ENCODE measurements at places on chromosomes 3 and 15.

DNA sequence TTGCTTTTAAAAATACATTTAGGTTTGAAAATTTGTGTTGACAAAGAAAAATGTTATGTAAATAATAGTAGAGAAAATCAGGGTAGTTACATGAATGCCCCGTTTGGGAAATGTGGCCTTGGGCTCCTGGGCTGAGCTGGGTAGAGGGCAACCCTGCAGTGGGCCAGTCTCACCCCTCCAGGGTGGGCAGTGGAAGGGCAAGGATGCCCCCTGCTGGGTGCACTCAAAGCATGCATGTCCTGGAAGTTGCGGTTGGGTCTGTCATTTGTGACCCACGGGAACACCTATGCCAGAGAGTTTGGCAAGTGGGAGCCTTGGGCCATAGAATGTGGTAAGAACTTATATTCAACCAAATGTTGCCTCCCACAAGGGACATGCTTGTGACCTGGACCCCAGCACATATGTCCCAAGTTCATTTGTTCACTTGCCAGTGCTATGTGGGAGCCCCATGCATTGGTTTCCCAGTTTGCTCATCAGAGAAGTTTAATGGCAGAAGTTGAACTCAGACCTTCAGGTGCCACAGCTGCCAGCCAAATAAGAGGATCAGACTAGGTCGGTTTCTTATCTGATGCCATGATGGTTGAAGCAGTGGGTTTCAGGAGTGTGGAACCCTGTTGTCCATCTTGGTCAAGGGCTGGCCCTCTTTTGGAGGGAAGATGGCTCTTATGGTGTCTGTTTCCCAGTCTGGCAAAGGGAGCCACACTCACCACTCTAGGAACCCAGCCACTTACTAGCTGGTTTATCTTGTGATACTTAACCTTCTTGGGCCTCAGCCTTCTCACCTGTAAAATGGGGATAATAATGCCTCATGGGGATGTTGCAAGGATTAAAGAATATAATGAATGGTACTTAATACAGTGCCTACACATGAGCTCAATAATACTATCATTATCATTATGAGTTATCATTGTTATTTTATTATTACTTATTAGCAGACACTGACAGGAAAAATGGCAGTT is 2.5 kb upstream of the PLCB2 start:
- peak; percentile 53 for DNase-seq

DNA sequence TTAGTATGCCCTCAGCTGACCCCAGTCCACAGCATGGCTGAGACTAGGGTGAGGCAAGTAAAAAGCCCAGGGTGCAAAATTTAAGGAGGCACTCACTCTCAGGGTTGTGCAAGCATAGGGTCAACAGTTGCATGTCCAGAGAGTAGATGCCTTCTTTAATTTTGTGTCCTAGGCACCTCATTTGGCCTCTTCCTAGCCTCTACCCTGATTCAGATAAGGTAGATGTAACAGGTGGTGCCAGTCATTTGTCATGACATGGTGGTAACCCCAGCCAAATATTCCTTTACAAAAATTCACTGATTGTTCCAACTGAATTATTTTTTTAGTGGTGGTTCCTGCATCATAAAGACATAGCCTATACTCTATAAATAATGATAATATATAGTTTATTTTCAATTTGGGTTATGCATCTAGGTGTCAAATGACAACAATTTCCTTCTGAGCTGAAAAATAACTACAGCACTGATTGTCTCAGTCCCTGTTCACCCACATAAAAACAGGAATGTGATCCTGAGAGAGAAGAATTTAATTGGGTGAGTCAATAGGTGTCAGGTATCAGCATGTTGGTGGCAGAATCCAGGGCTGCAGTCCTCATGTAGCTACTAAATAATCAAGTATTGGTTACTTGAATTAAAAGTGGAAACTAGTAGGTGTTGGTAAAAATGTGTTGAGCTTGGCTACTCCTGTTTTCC is 44.2 kb upstream of the TIPARP start:
- no peak for DNase-seq

DNA sequence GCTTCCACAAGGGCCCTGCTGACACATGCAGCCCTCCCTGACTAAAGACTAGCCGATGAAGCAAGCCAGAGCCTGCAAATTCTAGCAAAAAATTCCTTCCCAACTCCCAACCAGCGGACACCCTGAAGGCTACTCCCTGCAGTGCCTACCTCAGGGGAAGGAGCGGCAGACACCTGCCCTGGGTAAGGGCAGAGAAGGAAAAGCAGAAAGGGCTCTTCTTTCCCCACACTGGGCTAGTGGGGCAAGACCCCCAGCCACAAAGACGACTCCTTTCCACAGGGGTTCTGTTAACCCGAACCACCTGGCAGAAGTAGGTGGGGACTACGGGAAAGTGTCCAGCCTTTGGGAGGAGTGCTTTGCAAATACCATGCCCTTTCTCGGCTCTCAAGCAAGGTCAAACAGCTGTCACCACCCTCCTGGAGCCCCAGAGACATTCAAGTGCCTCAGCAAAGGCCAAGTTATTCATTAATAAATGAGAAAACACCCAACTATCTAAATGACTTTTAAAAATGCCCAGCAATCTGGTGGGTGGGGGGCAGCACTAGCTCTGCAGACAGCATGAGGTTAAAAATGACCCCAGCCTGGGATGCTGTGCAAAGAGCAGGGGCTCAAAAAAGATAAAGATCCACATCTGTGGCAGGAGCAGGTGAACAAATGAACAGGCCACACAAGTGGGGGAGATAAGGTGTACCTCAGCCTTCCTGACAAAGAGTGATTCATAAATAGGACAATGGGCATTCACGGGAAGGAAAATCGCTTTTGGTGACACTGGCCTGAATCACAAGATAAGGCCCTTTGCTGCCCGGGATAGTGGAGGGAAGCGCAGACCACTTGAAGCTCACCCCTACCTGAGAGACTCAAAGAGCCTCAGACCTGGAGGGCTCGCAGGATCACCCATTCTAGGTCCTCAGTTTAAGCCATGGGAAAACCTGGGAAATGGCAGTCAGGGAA is 33.0 kb downstream of the CCDC12 start:
- DNase-seq, result no peak

GRCh38 chr3:13145826-13146642 is 72.8 kb upstream of the IQSEC1 start:
- no peak for DNase-seq

GRCh38 chr3:113523241-113523640 is 8.3 kb upstream of the SPICE1 start:
- no peak for DNase-seq

DNA sequence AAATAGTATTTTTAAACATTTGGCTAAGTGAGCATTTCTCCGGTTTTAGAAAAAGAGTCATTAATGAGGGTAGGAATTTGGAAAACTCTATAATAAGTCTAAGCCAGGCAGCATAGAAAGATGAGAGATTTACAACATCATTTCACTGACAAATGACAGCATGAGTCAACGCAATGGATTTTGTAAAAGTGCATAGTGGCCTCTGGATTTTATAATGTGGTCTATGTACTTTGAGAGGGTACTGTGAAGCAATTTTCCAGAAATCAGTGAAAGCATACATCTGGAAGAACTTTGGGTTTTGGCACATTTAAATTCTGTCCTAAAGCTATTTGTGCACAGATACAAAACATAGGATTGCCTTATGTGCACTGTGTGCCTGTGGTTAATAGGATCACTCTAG is 130.8 kb upstream of the CCNL1 start:
- DNase-seq, result no peak

DNA sequence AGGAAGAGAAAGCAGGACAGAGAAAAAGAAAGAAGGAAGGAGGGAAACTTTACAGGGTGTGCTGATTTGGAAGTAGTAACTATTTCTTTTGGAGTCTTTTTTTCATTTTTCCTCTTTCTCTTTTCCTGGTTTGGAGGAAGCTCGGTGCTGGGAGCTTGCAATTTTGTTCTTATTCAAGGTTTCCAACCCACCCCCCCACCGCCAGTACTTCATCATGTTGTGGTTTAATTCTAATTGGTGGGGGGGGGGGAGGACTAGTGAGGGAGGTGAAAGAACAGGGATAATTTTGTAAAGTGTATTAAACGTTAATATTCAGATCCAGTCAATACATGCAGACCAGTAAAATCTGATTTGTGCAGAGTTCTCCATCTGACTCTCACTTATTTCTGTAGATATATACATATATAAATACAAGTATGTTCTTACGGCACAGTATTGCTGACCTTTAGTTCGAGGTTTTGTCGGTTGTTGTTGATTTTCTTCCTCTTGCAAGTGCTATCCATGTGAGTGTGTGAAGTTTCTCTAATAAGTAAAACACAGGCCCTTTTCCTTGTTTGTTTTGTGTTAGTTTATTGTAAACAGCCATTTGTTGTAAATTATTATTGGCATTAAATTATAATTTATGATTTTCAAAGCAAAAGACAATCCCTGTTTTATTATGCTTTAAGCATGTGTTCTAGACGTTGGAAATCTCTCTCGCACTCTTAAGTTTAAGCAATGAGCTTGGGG is 9.3 kb downstream of the NR2F2 start:
- DNase-seq, result no peak

All from nucleus accumbens (tissue), 56 donors.